ENCODE measurements at places on chromosomes 6 and 20.
A peak's percentile ranks its signal among the peaks of the same experiment; 100 is the strongest.

GRCh38 chr6:31970604-31971271, 1.2 kb downstream of the DXO start:
- DNase-seq = peak; percentile 9

DNA sequence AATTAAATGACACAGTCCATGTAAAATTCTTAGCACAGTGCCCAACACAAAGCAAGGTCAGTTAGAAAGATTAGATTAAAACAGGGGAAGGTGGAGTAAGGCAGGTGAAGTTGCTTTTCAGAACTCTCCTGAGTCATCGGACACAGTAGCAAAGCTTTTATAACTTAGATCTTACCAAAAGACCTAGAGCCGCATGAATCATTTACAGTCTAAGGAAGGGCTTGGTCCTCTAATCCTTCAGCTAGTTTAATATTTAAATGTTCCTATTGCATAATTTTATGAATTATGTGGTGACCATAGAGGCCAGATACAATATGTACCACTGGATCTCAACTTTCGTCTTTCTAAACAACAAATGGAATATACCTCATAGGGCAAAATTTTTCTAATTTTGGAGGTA, 202.1 kb upstream of the SNX9 start:
- DNase-seq = no peak

DNA sequence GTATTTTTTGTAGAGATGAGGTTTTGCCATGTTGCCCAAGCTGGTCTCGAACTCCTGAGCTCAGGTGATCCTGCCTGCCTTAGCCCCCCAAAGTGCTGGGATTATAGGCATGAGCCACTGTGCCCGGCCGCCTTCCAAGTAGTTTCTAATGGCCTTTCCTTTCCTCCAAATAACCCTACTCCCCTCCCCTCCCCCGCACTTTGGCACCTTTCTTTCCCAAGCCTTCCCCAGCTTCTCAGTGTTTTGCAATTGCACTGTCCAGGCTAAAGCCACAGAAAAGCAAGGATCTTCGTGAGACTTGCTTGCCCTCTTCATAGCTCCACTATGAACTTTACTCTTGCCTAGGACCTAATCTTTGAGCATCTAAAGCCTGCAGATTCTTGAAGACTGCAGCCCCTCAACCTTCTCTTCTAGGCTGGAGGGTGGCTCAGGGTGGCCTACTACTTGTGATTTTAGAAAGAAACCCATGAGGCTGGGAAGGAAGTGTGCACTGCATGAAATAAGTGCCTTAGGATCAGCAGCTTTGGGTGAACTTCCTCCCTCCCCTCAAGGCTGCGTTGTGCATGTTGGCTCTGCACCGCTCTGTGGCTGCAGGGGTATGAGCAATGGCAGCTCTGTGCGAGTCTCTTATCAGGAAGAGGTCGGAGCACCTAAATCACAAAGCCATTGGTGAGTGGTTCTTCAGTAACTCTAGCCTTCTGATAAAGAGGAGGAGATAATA, 152.4 kb upstream of the SNX9 start:
- no peak for DNase-seq

DNA sequence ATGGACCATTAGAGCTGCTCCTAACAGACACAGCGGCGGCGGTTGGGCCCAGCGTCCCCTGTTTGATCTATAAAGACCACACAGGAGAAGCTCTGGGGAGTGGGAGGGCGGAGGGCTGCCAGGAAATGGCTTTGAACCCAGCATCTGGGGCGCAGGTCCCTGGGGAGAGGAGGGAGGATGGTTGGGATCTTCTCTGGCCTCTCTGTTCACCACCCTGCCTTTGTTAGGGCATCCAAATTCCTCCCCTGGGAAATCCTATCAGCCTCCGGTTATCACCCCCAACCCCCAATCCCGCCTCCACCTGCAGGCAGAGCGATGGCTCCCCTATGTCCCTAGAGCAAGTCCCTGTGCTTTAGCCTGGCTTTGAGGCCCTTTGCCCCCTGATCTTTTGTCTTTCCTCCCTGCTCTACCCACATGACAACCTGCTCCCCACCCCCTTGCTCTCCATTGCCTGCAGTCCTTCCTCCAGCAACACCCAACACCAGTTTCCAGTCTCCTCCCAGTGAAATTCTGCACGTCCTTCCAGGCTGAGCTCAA, 7.1 kb downstream of the XKR7 start:
- no peak for DNase-seq

DNA sequence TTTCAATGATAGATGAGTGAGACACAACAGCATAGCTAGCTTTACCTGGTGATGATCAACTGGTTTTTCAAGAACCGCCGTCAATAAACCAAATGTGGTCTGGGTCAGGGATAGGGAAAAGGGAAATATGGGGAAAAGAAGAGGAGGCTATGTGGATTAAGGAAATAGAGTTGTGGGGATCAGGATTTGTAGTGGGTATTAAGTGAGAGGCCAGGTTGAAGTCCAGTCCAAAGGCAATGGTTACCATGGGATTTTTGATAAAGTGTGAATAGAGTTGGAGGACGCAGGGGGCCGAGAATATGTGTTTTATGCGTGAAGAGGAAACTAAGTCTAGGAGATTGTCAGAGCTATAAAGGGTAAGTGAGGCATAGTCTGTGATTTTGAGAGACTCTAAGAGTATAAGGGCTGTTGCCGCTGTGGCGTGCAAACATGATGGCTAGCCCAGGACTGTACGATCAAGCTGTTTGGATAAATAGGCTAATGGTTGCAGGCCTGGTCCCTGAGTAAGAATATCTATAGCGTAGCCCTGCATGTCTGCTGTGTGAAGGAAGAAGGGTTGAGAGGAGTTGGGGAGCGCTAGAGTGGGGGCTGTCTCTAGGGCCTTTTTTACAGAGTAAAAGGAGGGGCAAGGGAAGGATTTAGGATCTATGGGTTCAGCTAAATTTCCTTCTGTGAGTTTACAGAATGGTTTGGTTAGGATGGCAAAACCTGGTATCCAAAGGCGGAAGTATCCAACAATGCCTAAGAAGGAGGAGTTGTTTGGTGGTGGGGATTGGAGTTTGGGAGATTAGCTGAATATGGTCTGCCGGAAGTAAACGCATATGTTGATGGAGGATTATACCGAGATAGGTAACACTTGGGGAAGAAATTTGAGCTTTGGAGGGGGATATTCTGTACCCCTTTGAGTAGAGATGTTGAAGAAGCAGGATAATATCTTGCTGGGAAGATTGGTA, 749.7 kb upstream of the ADGRB3 start:
- no peak for DNase-seq

DNA sequence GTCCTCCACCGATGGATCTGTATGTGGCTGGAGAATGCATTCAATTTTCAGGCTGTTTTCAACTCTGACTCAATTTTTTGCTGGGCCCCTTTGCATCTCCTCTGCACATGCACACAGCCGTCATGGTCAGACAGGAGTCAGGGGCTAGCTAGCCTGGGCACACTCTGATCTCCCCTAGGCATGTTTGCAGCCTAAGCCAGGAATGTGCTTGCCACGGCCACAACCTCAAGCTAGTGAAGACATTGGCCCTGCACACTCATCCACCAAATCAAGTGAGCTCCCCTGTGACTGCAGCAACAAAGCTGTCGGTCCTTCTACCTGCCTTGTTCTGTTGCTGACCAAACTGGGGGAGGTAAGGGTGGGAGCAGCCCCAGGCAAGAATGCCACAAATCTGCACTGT, 300.5 kb downstream of the ESR1 start:
- no peak for DNase-seq

- DNase-seq = no peak
Measured at GRCh38 chr6:55569638-55570037, 9.4 kb downstream of the HMGCLL1 start.

GRCh38 chr6:56902641-56903464, 52.1 kb upstream of the BEND6 start:
- DNase-seq = peak; percentile 39
